Pericardium fibroblast (primary cell): ENCODE measurements at places on chromosomes 3 and 15. TPM values are rescaled to one million over a fixed set of nuclear protein-coding genes. Genes with fewer than 3 reads are reported as not detected.

Gene EPHB1
- total RNA-seq, result 0.34 and 0.35 TPM in 2 replicates

Gene CFAP100
- not detected in 2 replicates for total RNA-seq

Gene UACA
- total RNA-seq, result 33.1 and 36.4 TPM in 2 replicates

Gene STRIT1
- total RNA-seq, result not detected in 2 replicates

Gene UNC13C
- total RNA-seq, result under 0.01 TPM in 1 of 2 replicates, not detected in the other

Gene GMPPB
- 17.7 and 35.0 TPM in 2 replicates for total RNA-seq

Gene SLC6A11
- not detected in 2 replicates for total RNA-seq

Gene GATA2
- total RNA-seq, result 1.5 and 4.4 TPM in 2 replicates

Gene ADPGK
- total RNA-seq, result 46.8 and 54.4 TPM in 2 replicates

Gene CASR
- not detected in 2 replicates for total RNA-seq

Gene SMAD6
- 16.0 and 52.3 TPM in 2 replicates for total RNA-seq

Gene WDR93
- not detected in 2 replicates for total RNA-seq

Gene CMTM8
- total RNA-seq, result 1.9 and 3.7 TPM in 2 replicates

Gene SCN10A
- total RNA-seq, result not detected in 2 replicates

Gene TMEM62
- 2.0 and 3.5 TPM in 2 replicates for total RNA-seq

Gene TGM5
- total RNA-seq, result not detected in 2 replicates

Gene VEPH1
- total RNA-seq, result 5.1 and 5.3 TPM in 2 replicates

Gene BOC
- total RNA-seq, result 13.2 and 49.4 TPM in 2 replicates

Gene ANKRD63
- total RNA-seq, result not detected in 2 replicates

Gene ROPN1
- not detected in 2 replicates for total RNA-seq

Gene MME
- total RNA-seq, result 143 and 177 TPM in 2 replicates

Gene SPESP1
- total RNA-seq, result 3.7 and 4.8 TPM in 2 replicates

Gene MYL3
- total RNA-seq, result 0.12 and 2.4 TPM in 2 replicates

Gene TUSC7
- total RNA-seq, result not detected in 2 replicates

Gene RPL14
- total RNA-seq, result 534 and 957 TPM in 2 replicates

Gene HDC
- total RNA-seq, result not detected in 2 replicates

Gene THSD4
- 21.6 and 23.1 TPM in 2 replicates for total RNA-seq

Gene ALPK3
- 0.12 and 0.51 TPM in 2 replicates for total RNA-seq

Gene DPPA2
- not detected in 2 replicates for total RNA-seq

Gene SLC51A
- total RNA-seq, result 0.82 TPM in 1 of 2 replicates, not detected in the other

Gene KNL1
- total RNA-seq, result 1.5 and 2.3 TPM in 2 replicates

Gene CYP19A1
- total RNA-seq, result 4.1 TPM in 1 of 2 replicates, not detected in the other

Gene THRB
- total RNA-seq, result 3.3 and 6.0 TPM in 2 replicates

Gene TERC
- total RNA-seq, result 147 TPM in 2 replicates

Gene GP9
- total RNA-seq, result not detected in 2 replicates

Gene UTS2B
- 0.23 TPM in 1 of 2 replicates, not detected in the other for total RNA-seq

Gene GOLGA8S
- total RNA-seq, result 0.23 TPM in 1 of 2 replicates, not detected in the other

Gene ZNF80
- total RNA-seq, result not detected in 2 replicates

Gene LNP1
- total RNA-seq, result 2.6 and 3.1 TPM in 2 replicates

Gene DTX3L
- 10.9 and 14.6 TPM in 2 replicates for total RNA-seq

Gene CCRL2
- not detected in 2 replicates for total RNA-seq

Gene FANCD2OS
- total RNA-seq, result not detected in 2 replicates

Gene ALS2CL
- 0.35 and 1.4 TPM in 2 replicates for total RNA-seq

Gene FYTTD1
- 19.9 and 27.5 TPM in 2 replicates for total RNA-seq

Gene CSK
- 18.0 and 22.0 TPM in 2 replicates for total RNA-seq

Gene XCR1
- total RNA-seq, result not detected in 2 replicates

Gene SEMA3G
- 1.0 TPM in 1 of 2 replicates, not detected in the other for total RNA-seq

Gene ZMYND10
- total RNA-seq, result 0.34 and 1.1 TPM in 2 replicates
